Ureter (tissue), 1 donor: ENCODE measurements at places on chromosomes 7 and 10. TPM values are rescaled to one million over a fixed set of nuclear protein-coding genes. Genes with fewer than 3 reads are reported as not detected.

LBX1 gene
- total RNA-seq: not detected

MAGI2 gene
- total RNA-seq: 25.3 TPM

KCND2 gene
- 4.9 TPM for total RNA-seq

AGAP5 gene
- total RNA-seq: 17.7 TPM

NACAD gene
- 5.7 TPM for total RNA-seq

OR13A1 gene
- total RNA-seq: 1.4 TPM

TSPAN15 gene
- total RNA-seq: 156 TPM

GJD4 gene
- not detected for total RNA-seq

IFIT5 gene
- 17.4 TPM for total RNA-seq

PRLHR gene
- total RNA-seq: not detected

DNA sequence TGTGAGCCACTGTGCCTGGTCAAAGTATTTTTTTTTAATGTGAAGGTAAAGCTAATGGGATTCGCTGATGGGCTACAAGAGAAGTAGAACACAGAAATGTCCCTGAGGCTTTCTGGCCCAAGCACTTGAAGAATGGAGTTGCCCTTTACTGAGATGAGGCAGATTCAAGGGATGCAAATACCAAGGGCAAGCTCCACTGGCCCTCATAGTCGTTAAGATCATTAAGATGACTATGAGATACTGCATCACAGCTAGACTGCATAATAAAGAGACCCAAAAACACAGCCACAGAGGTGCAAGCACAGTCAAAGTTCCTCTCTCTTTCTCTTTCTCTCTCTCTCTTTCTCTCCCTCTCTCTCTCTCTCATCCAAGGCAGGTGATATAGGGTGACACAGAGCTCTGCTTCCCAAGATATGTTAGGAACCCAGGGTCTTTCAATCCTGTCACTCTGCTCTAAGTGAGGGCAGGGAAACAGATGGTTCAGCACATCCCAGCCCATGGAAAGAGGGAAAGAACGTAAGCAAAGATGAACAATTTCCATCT is 117.4 kb downstream of the SFMBT2 start:
- no peak for DNase-seq

GRCh38 chr7:106050002-106050745 is 61.9 kb downstream of the SYPL1 start:
- no peak for DNase-seq

DNA sequence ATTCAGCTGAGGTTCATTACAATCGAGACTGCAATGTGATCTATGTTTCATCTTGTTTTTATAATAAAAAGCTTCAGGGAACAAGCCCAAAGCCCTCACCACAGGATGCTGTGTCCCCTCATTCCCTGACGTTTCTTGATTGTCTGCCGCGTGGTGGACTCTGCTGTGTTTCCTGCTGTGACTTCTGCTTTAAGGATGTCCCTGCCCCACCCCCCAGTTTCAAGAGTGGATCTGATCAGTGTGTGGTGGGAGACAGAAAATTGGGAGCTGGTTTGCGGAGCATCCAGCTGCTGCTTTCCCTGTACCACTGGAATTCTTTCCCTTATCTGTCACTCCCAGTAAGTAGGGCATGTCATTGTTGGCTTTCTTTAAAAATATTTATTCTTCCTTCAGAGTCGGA is 86.2 kb downstream of the CREM start:
- DNase-seq: no peak

- DNase-seq: no peak
Observed at GRCh38 chr10:61286686-61287085, 166.5 kb downstream of the TMEM26 start.

GRCh38 chr7:103928581-103928980 is 60.9 kb downstream of the RELN start:
- DNase-seq: no peak

DNA sequence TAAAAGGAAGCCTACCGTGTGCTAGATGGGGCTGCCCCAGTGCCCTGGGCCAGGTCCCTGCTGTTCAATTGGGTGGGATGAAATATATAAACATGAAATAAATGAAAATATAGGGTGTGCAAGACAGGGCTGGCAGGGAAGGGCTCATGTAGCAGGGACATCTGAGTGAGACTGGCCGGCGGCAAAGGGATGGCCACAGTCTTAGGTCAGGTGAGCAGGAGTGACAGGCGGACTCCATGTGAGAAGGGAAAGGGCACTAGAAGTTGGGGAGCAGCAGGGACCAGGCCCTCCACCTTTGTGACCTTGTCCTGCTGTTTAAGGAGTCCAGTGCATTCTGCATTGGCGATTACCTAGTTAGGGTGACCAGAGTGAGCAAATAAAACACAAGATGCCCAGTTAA is 207.6 kb upstream of the ZNF32 start:
- no peak for DNase-seq

DNA sequence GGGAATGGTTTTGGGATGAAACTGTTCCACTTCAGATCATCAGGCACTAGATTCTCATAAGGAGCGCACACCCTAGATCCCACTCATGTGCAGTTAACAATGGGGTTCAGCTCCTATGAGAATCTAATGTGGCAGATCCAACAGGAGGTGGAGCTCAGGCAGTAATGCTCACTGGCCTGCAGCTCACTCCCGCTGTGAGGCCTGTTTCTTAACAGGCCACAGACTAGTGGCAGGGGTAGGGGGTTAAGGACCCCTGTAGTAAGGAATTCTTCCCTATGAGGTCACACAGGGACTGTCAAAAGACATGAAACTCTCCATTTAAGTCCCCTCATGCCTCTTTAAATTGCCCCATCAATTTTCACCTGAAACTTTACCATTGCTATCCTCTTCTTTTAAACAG is 8.0 kb downstream of the HGF start:
- no peak for DNase-seq

GRCh38 chr10:19964625-19965024 is 148.4 kb downstream of the PLXDC2 start:
- DNase-seq: no peak

DNA sequence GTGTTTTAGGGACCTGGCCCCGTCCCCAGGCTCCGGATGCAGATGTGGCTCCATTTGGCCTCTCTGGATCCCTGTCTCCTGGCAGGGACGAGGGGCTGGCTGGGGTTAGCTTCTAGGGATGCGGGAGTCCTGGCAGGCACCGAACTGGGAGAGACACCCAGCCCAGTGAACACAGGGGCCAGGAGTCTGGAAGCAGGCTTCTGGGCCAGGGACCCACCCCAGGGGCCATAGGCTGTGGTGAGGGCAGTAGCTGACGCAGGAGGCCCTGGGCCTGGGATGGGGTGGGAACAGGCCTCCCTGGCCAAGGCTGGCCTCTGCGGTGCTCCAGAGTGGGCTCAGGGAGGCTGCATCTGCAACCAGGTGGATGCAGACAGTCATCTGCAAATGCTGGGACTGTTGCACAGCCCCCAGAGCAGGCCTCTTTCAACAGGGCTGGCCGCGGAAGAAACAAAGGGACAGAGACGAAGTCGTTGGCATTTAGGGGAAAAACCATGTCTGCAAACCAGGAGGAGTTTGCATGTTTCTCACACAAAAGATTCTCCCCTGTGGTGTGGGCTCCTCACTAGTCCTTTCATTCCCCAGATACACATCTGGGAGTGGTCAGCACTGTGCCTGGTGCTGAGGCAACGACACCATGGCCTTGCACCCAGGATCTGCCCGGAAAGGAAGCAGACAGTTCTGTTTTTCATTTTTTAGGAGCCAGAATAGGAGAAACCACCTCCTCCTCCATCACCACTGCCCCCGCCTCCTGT is 36.4 kb upstream of the ZNF488 start:
- no peak for DNase-seq

GRCh38 chr7:117986645-117987269 is 113.5 kb upstream of the CTTNBP2 start:
- no peak for DNase-seq

- DNase-seq: no peak
Observed at GRCh38 chr7:117793976-117794375, 79.3 kb downstream of the CTTNBP2 start.

DNA sequence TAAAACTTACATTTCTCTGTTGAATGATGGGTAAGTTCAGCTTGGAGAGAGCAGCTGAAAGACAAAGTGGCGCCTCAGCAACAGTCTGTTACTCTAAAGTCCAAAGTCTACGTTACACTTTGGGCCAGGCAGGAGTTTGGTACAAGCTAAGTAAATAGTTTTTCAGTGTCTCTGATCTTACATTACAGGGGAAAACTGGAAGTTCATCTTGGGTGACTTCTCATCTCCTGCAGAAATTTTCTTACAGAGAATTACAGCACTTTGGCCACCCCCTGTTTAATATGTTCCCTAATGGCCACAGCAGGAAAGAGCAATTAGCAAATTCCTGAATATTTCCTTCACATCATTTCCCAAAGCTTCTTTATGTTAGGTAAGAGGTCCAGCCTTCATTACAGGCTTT is 67.1 kb downstream of the ABCC2 start:
- DNase-seq: no peak

DNA sequence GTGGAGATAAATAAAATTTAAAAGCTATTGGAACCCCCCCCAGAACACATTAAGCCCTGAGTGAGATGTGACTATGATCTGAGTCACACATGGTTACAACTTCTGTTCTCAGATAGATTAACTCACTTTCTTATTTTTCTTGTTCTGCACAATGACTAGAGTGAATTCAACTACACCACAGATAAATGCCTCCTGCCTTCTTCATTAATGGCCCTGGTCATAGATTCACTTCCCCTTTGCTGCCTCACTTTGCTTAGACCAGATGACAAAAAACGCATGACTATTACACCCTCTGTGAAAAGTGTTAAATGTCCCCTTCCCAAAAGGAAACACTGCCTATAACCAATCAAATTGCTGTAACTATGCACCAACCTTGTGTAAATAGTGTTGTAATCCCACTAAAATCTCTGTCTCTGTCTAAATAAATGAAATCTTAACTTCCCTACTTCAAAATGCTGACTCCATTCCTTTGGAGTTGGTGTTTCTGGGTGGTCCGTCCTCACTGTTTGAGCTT is 49.4 kb downstream of the AKR1D1 start:
- DNase-seq: no peak

DNA sequence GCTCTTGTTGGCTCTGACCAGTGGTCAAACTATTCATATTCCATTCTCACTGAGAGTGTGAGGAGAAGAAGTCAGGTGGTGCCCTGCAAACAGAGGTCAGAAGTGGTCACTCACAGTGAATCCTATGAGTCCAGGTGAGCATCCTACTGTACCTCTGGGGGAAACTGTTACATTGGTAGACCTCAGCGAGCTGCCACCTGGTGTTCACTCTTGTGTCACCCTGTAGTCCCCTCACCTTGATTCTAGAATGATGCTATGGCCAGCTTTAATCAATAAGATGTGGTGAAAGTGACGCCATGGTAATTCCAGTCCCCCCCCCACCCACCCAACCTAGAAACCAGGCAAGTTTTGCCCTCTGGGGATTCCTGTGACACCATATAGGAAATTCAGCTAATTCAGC is 1.2 kb upstream of the AMPH start:
- DNase-seq: no peak

- no peak for DNase-seq
Observed at GRCh38 chr7:44990109-44991023, 9.6 kb upstream of the CCM2 start.

- peak; percentile 65 for DNase-seq
Observed at GRCh38 chr10:120979435-120980278, 128.5 kb downstream of the WDR11 start.

GRCh38 chr10:122362621-122363020 is 11.9 kb upstream of the PLEKHA1 start:
- DNase-seq: peak; percentile 23

- DNase-seq: no peak
Observed at GRCh38 chr7:152477079-152477478, 41.3 kb upstream of the KMT2C start.

DNA sequence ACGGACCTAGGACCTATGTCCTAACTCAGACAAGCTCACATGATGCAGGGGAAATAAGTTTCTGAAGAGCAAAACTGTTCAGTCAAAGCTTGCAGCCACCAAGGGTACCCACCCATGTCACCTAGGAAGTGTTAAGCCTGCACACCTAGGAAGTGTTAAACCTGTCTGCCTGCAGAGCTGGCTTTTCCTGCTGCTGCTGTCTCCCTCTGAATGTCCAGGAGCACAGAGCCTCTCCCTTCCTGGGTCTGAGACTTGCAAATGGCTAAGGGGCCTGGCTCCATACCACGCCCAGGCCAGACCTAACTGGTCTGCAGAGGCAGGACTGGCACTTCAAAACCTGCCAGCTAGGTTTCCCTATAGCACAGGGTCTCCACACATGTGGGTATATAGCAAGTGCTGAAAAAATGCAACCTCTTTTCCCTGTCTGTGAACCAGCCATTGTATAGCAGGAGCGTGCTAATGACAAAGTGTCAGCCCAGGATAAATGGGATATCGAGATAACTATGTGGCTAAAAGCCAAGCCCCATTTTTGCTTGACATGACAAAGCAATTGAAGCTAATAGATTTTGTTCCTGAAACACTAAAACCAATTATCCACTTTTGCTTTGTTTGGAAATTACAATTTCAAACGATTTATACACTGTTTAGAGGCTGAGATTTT is 1.5 kb downstream of the GDF2 start:
- DNase-seq: no peak

- no peak for DNase-seq
Observed at GRCh38 chr7:18520450-18521235, 25.1 kb downstream of the HDAC9 start.

DNA sequence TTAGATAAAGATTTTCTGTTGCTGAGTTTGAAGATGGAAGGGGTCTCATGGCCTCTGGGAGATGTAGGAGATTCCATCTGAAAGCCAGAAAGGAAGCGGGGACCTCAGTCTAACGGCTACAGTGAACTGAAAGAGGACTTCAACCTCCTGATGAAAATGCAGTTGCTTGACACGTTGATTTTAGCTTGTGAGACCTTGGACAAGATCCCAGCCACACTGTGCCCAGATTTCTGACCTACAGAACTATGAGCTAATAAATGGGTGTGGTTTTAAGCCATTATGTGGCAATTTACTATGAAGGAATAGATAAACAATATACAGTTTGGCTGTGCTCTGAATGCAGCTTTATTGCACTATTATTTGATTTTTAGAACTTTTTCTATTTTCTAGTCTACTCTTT is 342.3 kb upstream of the SEMA3D start:
- DNase-seq: no peak

DNA sequence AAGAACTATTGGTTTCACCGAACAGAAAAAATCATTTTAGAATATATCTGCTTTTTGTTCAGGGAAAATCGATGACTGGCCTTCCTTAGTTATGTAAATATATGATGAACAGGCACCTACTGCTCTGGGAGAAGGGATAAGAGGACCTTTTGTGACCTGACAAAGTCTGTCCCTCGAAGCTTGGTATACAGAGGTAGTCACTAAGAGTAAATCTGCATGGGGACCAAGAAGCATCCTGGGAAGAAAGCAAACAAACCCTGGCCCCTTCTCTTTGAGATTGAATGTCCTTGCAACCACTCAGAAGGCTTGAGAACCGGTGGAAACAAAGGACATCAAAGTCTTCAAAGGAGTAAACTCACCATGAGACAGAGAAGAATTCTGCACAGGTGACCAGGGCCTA is 52.3 kb downstream of the SKIDA1 start:
- no peak for DNase-seq

- DNase-seq: peak; percentile 49
Observed at GRCh38 chr10:18104223-18104872, 35.9 kb upstream of the CACNB2 start.
